ENCODE measurements at places on chromosomes 1 and 21. TPM values are rescaled to one million over a fixed set of nuclear protein-coding genes. Genes with fewer than 3 reads are reported as not detected.

The OR2L13 gene
- not detected for total RNA-seq

The ZBTB40 gene
- total RNA-seq = 10.0 TPM

The HSF2BP gene
- total RNA-seq = not detected

The GPX7 gene
- 9.6 TPM for total RNA-seq

The PTGS2 gene
- total RNA-seq = 0.30 TPM

The COL6A2 gene
- 122 TPM for total RNA-seq

The TCHH gene
- total RNA-seq = not detected

The OR2AK2 gene
- not detected for total RNA-seq

The HMCN1 gene
- total RNA-seq = 1.7 TPM

The SDF4 gene
- 109 TPM for total RNA-seq

DNA sequence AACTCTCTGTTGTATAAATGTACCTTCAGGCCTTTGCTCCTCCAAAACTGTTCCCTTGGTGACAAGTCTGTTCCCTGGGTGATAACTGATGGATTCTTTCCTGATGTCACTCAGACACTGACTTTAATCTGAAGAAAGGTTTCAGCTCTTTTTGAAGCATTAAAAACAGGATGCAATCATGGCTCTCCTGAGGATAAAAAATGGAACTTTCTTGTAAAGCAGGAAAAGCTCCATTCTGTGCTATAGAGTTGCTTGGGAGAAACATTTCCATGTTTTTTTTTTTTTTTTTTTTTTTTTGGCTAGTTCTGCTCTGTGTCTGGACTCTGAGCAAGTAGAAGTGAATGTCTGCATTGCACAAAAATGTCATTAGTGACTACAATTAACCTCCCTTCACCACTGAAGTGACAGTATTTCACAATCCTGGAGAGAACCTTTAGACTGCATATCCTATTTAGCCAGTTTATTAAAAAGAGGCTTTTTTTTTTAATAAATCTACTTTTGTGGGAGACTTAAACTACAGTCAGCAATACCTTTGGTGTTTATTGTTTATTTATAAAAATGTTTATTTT lies 101.7 kb upstream of the PRMT6 start:
- DNase-seq = no peak

GRCh38 chr1:194774535-194774934 lies 1588.1 kb upstream of the B3GALT2 start:
- DNase-seq = no peak

DNA sequence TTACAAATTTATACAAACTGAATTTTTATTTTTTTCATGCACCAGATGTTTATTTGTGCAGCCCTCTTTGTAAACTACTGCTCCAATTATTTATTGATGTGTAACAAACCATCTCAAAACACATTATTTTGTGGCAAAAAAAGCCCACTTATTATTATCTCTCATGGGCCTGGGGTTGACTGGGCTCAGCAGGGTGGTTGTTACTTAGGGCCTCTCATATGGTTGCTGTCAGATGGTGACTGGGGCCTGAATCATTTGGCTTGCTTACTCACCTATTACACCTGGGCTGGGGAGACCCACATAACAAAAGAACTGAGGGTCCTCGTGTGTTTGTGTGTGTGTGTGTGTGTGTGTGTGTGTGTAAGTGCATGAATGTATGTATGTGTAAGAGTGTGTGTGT lies 52.5 kb upstream of the HSPA13 start:
- no peak for DNase-seq

DNA sequence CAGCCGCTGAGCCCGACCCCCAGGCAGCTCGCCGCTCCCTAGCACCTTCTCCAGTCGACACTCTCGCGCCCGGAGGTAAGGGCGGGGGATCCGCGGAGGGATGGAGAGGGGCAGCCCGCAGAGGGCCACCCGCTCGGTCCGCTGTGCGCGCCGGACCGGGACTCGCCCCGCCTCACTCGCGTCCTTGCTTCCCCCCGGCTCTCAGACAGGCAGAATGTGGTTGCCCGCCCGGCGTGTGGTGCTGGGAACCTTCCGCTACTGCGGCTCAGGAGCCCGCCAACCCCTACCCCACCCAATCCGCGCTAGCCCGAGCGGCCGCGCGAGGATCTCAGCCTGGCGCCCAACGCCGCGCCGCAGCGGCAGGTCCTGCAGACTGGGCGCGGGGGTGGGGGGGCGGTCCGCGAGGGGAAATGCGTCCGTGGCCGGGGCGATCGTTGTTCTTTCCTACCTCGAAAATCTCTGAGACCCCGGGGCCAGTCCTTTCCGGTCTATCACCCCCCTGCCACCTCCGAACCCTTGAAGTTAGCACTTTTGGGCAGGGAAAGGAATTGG lies 404 bp downstream of the LRRC8C start:
- DNase-seq = peak; percentile 55

- no peak for DNase-seq
Observed at GRCh38 chr1:86499987-86500593, 31.4 kb downstream of the CLCA1 start.

DNA sequence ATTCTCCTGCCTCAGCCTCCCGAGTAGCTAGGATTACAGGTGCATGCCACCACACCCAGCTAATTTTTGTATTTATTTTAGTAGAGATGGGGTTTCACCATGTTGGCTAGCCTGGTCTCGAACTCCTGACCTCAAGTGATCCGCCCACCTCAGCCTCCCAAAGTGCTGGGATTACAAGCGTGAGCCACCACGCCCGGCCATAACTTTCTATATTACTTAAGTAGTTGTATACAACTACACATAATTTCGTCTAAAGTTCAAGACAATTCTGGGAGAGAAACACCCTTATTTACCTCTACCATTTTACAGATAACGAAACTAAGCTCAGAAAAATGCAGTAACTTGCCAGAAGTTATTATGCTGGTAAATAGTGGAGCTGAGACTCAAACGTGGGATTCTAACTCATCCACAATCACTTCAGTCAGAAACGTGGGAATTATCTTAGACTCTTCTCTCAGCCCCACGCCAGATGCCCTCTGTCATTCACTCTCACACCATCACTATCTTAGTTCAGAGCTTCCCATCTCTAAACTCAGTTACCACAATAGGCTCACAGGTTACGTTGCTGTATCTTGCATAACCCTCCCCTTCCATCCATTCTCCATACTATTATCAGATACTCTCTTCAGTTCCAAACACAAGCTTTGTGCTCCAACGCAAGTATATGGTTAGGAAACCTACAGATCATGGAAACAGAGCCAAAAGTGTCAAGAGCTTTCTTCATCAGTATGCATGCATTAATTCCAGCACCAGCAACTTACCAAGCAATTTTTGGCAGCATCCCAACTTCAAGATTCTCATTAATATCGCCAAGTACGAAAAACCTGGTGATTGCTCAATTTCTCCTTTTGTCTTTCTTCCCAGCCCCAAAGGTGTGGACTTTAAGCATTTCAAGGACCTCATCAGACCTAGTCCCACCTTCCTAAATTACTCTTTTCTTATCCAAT lies 69.3 kb downstream of the RERE start:
- DNase-seq = no peak

- no peak for DNase-seq
Observed at GRCh38 chr1:225750875-225751824, 26.5 kb upstream of the SRP9 start.

GRCh38 chr1:107339775-107340174 lies 198.9 kb downstream of the NTNG1 start:
- DNase-seq = no peak

- DNase-seq = no peak
Observed at GRCh38 chr1:183630748-183631147, 4.8 kb downstream of the ARPC5 start.

DNA sequence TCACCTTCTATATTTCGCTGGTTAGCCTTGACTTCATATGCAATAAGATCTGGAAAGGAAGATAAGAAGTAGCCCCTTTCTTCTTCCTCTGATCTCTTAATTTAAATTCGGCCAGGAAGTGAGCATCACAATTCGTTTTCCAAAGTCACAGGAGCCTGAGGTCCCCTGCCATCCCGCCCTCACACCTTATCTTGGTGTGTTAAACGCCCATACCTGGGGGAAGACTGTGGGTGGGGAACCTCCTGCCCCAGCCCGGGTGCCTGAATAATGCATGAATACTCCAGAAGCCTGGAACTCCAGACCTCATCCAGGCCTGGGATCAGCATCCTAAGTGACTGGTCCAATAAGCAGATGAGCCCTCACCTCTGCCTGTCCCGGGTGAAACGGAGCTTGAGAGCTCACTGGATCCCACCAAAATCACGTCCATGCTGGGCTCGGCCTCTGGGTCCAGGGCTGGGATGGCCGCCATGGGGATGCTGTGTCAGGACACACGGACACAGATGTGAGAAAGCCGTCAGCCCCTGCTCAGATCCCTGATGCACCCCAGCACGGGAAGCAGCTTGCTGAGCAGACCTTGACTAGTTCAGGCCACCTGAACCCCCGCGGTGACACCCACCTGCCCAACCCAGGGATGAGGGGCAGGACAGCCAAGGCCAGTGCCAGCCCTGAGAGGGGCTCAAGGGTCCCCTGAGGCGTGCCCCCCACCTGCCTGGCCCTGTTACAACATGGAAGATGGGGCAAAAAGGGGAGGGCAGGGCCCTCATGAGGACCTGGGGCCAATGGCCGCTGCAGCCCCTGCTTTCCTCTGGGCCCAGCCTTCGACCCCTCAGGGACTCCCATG lies 686 bp downstream of the DNMT3L start:
- DNase-seq = no peak

DNA sequence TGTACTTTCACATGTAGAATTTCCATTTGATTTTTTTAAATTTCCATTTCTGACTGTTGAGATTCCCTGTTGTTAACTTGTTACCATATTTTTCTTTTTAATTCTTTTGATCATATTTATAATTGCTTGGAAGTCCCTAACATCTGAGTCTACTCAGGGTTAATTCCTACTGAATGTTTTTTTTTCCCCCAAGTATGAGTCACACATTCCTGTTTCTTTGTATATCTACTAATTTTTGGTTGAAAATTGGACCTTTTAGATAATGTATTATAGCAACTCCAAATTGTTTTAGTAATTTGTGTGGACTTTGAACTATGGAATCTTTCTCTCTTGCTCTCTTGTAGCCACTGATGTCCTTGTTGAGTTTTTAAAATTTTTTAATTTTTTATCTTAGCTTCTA lies 54.6 kb downstream of the STXBP3 start:
- DNase-seq = no peak

All from psoas muscle (tissue), 8 donors.